ENCODE measurements at places on chromosomes 5 and 9.

DNA sequence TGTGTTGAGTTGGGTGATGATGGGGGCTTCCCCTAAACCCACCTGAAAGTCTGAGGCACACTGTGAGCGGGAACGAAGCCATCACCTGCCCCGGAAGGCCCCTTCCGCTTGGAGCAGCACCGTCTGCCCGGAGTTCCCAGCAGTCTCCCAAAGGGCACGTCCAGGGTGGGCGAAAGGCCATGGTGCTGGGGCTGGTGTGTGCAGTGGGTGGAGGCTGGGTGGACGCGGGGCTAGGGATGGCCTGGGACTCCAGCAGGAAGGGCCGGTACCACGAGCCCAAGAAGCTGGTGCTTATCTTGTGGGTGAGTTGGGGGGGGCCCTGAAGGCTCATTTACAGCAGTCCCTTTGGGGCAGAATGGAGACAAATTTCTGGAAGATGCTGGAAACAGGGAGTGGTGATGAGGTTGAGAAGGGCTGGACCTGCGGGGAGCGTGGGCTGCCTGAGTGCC is 4.6 kb downstream of the FLT4 start:
- DNase-seq = no peak

GRCh38 chr9:115116421-115117284 is 1.3 kb downstream of the TNC start:
- DNase-seq = no peak

- DNase-seq = no peak
Observed at GRCh38 chr9:4277531-4277991, 22.3 kb downstream of the GLIS3 start.

- DNase-seq = no peak
Observed at GRCh38 chr9:137580209-137580953, 1.7 kb upstream of the DPH7 start.

DNA sequence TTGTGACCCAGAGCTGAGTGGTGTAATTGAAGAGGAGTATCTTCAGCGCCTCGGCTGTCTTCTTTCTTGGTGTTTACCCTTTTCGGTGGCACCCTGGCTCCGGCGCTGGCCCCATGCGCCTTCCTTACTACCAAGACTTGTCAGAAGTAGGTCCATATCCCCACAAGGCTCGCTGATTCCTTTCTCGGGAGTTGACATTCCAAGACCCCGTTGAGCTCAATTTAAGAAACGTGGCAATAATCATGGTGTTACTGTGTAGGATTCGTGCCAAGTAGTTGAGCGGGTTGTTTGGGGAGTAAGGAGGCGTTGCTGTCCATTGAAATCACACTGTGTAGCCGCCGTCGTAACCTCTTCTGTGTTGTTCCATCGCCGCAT is 795 bp downstream of the NDUFAF2 start:
- no peak for DNase-seq

All from nucleus accumbens (tissue), 56 donors.